ENCODE measurements at places on chromosomes 7 and 10.

- no peak overlapping the region for H3K4me3 ChIP-seq
- H3K27me3 ChIP-seq = no peaks in the 10 kb centered on the region
- DNase-seq = peak; percentile 53
- peaks cover 47% of the 10 kb centered on the region for H3K4me1 ChIP-seq
- 0 out of 2 replicates have a peak, but pooled peaks cover 4% of the 10 kb centered on the region for H3K36me3 ChIP-seq
- H3K27ac ChIP-seq = peak overlapping the region; percentile 78
Observed at GRCh38 chr10:79262959-79263746, 84.1 kb upstream of the PPIF start.

GRCh38 chr7:46864716-46865115, 717.2 kb downstream of the TNS3 start:
- H3K27me3 ChIP-seq = no peaks in the 10 kb centered on the region
- peaks cover 9% of the 10 kb centered on the region for H3K4me1 ChIP-seq
- no peaks in the 10 kb centered on the region for H3K36me3 ChIP-seq
- DNase-seq = no peak
- no peak overlapping the region for H3K4me3 ChIP-seq

DNA sequence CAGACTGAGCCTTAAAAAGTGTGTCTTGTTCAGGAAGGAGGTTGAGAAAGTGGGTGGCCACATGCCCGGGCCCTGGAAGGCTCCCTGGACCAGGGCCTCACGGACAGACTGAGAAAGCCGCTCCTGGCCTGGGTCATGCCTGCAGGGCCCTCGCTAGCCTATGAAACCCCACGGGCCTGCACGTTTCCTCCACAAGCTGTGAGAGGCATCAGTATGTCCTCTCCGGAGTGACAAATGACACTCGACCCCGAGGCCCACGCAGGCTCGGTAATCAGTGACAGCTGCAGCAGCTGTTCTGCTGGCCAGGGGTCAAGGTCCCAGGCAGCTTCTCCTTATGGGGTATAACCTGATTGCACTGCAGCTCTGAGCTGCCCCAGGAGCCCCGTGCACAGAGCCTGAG, 47.6 kb downstream of the ASB13 start:
- peaks cover 32% of the 10 kb centered on the region for H3K4me1 ChIP-seq
- no peak for DNase-seq
- no peak overlapping the region for H3K4me3 ChIP-seq
- H3K27me3 ChIP-seq = no peaks in the 10 kb centered on the region
- no peaks in the 10 kb centered on the region for H3K36me3 ChIP-seq

DNA sequence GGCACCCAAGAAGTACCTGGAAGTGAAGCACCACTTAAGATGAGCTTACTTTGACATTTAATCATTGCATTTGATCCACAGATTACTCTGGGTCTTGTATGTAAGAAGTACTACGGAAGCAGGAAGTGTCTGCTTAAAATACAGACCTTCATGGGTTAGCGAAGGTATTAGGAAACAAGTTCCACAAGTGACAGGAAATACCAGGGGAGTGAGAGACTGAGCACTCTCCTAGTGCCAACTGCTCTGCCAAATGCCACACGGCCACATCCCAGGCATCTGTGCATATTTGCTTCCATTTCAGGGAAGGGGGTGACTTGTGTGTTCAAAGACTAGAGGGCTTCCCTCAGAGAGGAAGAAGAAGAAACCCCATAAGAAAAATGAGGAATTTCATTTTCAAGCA, 57.2 kb upstream of the ANK3 start:
- H3K27ac ChIP-seq = peak overlapping the region; percentile 67
- H3K27me3 ChIP-seq = no peaks in the 10 kb centered on the region
- peak; percentile 98 for DNase-seq
- H3K4me3 ChIP-seq = peak overlapping the region; percentile 3
- H3K36me3 ChIP-seq = no peaks in the 10 kb centered on the region

DNA sequence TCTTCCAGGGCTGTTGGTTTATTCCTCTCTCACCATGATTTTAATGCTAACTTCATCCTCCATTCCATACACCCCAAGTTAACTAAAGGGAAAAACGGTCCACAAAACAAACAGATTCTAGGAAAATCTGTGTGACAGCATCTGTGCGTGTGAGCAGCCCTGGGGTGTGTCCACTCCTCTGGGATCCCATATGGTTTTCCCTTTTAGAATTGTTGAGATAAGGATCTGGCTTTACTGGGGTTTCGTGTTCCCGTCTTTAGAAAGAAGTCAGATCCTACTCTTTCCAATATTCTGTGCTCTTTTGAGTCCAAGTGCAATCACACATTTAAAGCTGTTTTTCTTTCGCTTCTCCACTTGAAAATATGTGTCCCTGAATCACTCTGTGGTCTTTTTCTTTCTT, 257.1 kb downstream of the KLF6 start:
- H3K4me1 ChIP-seq = peaks cover 41% of the 10 kb centered on the region
- H3K27ac ChIP-seq = no peak overlapping the region
- H3K36me3 ChIP-seq = no peaks in the 10 kb centered on the region
- no peak overlapping the region for H3K4me3 ChIP-seq

DNA sequence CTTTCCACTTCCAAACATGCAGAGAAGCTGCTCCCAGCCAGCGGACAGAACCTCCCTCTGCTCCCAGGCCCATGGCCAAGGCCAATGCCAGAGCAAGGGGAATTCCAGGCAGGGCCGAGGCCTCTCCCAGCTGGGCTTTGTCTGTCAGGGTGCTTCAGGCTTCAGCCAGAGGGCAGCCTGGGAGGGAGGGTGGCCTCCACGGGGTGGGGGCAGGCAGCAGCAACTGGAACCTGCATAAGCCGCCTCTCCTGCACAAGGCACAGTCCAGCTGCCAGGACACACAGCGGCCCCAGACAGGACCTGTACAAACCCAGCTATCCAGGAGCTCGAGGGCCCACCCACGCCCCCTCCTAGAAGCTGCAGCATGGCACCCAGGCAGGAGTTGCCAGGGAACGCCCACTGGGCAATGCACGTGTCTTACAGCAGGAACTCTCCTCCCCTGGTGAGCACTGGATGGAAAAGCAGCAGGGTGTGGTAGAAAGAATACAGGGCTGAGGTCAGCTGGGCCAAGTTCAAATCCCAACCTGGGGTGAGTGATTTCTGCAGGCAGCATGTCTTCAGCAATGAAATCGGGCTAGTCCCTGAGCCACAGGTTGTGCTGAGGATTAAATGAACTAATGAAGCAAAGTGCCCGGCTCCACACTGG, 7.6 kb downstream of the FAM53B start:
- H3K36me3 ChIP-seq = no peaks in the 10 kb centered on the region
- no peak overlapping the region for H3K27ac ChIP-seq
- peak; percentile 5 for DNase-seq
- no peak overlapping the region for H3K4me3 ChIP-seq

GRCh38 chr7:39540320-39540719, 25.9 kb upstream of the YAE1 start:
- no peaks in the 10 kb centered on the region for H3K36me3 ChIP-seq
- H3K27me3 ChIP-seq = 0 out of 2 replicates have a peak, but pooled peaks cover 5% of the 10 kb centered on the region
- no peak overlapping the region for H3K27ac ChIP-seq

DNA sequence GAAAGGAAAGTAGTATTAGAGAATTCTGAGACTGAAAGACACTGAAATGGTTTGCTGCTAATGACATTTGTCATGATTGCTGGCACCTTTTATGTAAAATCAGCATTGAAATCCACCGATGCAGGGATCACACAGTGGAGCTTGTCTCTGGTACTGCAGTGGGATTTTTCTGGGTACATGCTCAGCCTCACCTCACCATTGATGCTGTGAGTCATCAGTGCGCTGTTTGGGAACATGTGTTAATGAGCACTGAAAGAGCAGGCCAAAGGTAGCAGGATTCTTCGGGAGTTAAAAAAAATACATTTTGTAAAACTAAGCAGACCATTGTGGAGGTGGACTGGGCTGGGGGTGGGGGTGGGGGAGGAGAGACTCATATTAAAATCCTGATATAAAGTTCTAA, 174.9 kb downstream of the CREB5 start:
- H3K27me3 ChIP-seq = peaks cover 7% of the 10 kb centered on the region
- H3K4me1 ChIP-seq = peaks cover 26% of the 10 kb centered on the region
- peak; percentile 65 for DNase-seq
- no peak overlapping the region for H3K4me3 ChIP-seq
- H3K27ac ChIP-seq = peak overlapping the region; percentile 65

- H3K4me1 ChIP-seq = no peaks in the 10 kb centered on the region
- no peak for DNase-seq
- no peaks in the 10 kb centered on the region for H3K27me3 ChIP-seq
- H3K36me3 ChIP-seq = no peaks in the 10 kb centered on the region
Observed at GRCh38 chr10:133379152-133379800, at the start of gene PAOX. PAOX (plus strand) TSS chr10:133379262; CDS start chr10:133379317, 55 bp downstream.

- DNase-seq = no peak
- no peak overlapping the region for H3K27ac ChIP-seq
- no peak overlapping the region for H3K4me3 ChIP-seq
- H3K36me3 ChIP-seq = no peaks in the 10 kb centered on the region
- H3K27me3 ChIP-seq = no peaks in the 10 kb centered on the region
Observed at GRCh38 chr7:81231301-81231838, 312.5 kb upstream of the SEMA3C start.

DNA sequence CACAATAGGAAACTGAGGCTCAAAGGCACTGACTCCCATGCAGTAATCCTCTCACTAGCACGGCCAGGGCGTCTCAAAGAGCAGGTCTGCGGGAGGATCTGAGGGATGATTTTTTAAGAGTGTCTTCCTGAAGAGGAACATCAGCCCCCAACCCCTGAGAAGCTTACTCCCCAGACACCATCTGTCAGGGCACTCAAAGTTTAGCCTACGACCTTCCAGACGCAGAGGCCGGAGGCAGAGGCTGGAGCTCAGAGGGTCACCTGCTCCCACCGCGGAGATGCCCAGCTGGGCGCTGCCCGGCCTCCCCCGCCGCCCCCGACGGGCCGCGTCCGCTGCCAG, 1.7 kb downstream of the ZNF777 start:
- no peak for DNase-seq
- H3K4me1 ChIP-seq = peaks cover 15% of the 10 kb centered on the region
- peak overlapping the region; percentile 76 for H3K4me3 ChIP-seq
- H3K36me3 ChIP-seq = peaks cover 3% of the 10 kb centered on the region

DNA sequence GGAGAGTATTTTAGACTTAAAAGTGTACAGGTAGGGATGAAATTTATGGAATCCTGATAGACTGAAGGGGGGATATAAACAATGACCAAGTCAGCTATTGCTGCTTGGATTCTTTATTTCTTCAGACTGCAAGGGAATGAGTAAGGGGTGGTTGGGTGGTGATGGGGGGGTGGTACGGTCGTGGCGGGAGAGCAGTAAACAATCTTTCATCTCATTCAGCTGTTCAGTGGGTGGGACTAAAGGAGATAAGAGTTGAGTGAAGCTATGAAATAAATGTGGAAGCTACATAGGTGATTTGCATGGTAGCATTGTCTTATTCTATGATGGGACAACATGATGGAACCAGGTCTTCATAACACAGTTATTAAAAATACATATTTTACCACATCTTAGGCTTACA, 1.8 kb downstream of the SEPTIN7 start:
- peak overlapping the region; percentile 80 for H3K4me3 ChIP-seq
- no peaks in the 10 kb centered on the region for H3K36me3 ChIP-seq
- no peak for DNase-seq
- H3K4me1 ChIP-seq = peaks cover 20% of the 10 kb centered on the region
- H3K27ac ChIP-seq = no peak overlapping the region
- H3K27me3 ChIP-seq = no peaks in the 10 kb centered on the region

DNA sequence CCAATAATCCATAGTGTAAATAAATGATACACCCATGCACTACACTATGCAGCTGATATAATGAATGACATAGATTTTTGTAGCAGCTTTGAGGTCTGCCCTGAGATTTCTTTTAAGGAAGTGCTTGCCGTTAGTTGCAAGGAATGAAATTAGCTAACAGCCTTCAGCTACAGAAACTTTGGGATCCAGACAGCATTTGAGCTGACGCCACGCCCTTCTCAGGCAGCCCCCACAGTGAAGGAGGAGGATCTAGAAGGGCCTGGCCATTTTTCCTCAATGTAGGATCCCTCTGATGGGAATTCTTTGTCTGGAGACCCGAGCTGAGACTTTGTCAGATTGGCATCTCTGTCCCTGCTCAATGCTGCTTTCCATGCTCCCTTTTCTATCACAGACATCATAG, 6.1 kb upstream of the PDK4 start:
- no peak overlapping the region for H3K4me3 ChIP-seq
- no peak for DNase-seq
- H3K27ac ChIP-seq = no peak overlapping the region
- no peaks in the 10 kb centered on the region for H3K4me1 ChIP-seq
- H3K27me3 ChIP-seq = no peaks in the 10 kb centered on the region

DNA sequence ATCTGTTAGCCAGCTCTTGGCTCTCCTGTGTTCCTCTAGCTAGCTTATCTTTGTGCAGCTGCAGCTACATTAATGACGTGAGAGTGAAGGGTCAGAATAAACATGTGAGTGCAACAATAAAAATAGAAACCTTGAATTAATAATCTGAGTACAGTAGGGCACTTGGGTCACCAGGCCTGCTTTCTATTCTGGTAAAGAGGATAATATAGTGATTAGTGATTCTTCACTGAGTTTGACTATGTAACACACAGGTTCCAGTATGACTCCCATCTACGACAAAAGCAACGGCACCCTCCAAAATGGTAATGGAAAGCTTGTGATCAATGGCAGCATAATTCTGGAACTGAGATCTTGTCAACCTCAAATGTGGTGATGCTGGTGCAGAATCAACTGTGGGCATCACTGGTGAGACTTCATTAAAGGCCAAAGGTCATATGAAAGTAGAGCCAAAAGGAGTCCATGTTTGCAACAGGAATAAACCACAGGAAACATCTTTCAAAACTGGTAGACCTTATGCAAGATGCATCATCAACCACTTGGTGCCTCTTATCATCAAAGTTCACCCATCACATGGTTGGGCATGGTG, 77.6 kb downstream of the NRBF2 start:
- H3K27ac ChIP-seq = no peak overlapping the region
- peaks cover 8% of the 10 kb centered on the region for H3K4me1 ChIP-seq
- DNase-seq = no peak
- peaks cover 78% of the 10 kb centered on the region for H3K36me3 ChIP-seq
- no peak overlapping the region for H3K4me3 ChIP-seq
- H3K27me3 ChIP-seq = no peaks in the 10 kb centered on the region

GRCh38 chr7:75856536-75856935, 22.3 kb upstream of the RHBDD2 start:
- H3K36me3 ChIP-seq = no peaks in the 10 kb centered on the region
- H3K4me1 ChIP-seq = no peaks in the 10 kb centered on the region
- H3K4me3 ChIP-seq = no peak overlapping the region
- H3K27me3 ChIP-seq = no peaks in the 10 kb centered on the region
- DNase-seq = peak; percentile 15
- no peak overlapping the region for H3K27ac ChIP-seq

- H3K36me3 ChIP-seq = peaks cover 56% of the 10 kb centered on the region
- no peaks in the 10 kb centered on the region for H3K4me1 ChIP-seq
- no peak for DNase-seq
Observed at GRCh38 chr7:157255201-157255606, 81.6 kb upstream of the DNAJB6 start.

GRCh38 chr10:98453729-98454128, 7.0 kb upstream of the HPS1 start:
- no peaks in the 10 kb centered on the region for H3K27me3 ChIP-seq
- peaks cover 4% of the 10 kb centered on the region for H3K4me1 ChIP-seq
- no peak overlapping the region for H3K27ac ChIP-seq
- no peak overlapping the region for H3K4me3 ChIP-seq
- DNase-seq = no peak

GRCh38 chr10:50851884-50852671, 33.3 kb downstream of the A1CF start:
- no peak overlapping the region for H3K4me3 ChIP-seq
- H3K27me3 ChIP-seq = peaks cover 13% of the 10 kb centered on the region
- DNase-seq = no peak
- peaks cover 12% of the 10 kb centered on the region for H3K4me1 ChIP-seq
- H3K36me3 ChIP-seq = no peaks in the 10 kb centered on the region

Data from PC-3 (cell line).